Stimulated activated CD4-positive, alpha-beta T cell treated with anti-CD3 and anti-CD28 coated beads, Interleukin-1b, Interleukin-23, amount 100 ng/mL, for 1 hour (primary cell): ENCODE measurements at places on chromosomes 1 and 21.

DNA sequence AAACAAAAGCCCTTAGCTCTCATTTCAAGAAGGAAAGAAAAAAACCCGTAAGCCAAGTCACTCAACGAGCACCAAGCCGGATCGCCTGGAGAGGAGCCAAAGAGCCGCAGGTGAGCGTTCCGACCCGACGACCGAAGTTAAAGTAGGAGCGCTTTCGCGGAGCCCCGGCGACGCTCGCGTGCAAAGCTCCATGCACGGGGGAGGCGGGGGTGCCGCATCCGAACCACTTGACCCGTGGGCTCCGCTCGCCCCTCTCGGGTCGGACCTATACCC is 382 bp downstream of the GPBP1L1 start:
- peak; percentile 29 for DNase-seq

- DNase-seq = no peak
Observed at GRCh38 chr1:9689971-9690381, 38.4 kb downstream of the PIK3CD start.

GRCh38 chr1:93729502-93729901 is 47.9 kb upstream of the BCAR3 start:
- no peak for DNase-seq

- DNase-seq = no peak
Observed at GRCh38 chr1:35559317-35559944, 1.8 kb downstream of the NCDN start.

- no peak for DNase-seq
Observed at GRCh38 chr1:160009081-160009480, 22.7 kb downstream of the PIGM start.

- no peak for DNase-seq
Observed at GRCh38 chr1:238649200-238649599, 737.2 kb upstream of the CHRM3 start.
